K562 (cell line): ENCODE measurements at places on chromosomes 6 and 20. TPM values are rescaled to one million over a fixed set of nuclear protein-coding genes. Genes with fewer than 3 reads are reported as not detected.
A peak's percentile ranks its signal among the peaks of the same experiment; 100 is the strongest.

DNA sequence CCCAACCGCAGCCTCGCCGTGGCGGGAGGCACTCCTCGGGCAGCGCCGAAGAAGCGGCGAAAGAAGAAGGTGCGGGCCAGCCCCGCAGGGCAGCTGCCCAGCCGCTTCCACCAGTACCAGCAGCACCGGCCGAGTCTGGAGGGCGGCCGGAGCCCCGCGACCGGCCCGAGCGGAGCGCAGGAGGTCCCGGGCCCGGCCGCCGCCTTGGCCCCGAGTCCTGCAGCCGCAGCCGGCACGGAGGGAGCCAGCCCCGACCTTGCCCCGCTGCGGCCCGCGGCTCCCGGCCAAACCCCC lies 525 bp downstream of the PNRC1 start:
- H3K4me3 ChIP-seq, result peak overlapping the region; percentile 86
- H3K4me1 ChIP-seq, result peaks cover 16% of the 10 kb centered on the region
- peaks cover 15% of the 10 kb centered on the region; the same call in 2 of the 3 replicates for H3K36me3 ChIP-seq
- no peaks in the 10 kb centered on the region for H3K27me3 ChIP-seq
- DNase-seq, result no peak
- H3K27ac ChIP-seq, result peak overlapping the region; percentile 88; the same call in 2 of the 3 replicates

DNA sequence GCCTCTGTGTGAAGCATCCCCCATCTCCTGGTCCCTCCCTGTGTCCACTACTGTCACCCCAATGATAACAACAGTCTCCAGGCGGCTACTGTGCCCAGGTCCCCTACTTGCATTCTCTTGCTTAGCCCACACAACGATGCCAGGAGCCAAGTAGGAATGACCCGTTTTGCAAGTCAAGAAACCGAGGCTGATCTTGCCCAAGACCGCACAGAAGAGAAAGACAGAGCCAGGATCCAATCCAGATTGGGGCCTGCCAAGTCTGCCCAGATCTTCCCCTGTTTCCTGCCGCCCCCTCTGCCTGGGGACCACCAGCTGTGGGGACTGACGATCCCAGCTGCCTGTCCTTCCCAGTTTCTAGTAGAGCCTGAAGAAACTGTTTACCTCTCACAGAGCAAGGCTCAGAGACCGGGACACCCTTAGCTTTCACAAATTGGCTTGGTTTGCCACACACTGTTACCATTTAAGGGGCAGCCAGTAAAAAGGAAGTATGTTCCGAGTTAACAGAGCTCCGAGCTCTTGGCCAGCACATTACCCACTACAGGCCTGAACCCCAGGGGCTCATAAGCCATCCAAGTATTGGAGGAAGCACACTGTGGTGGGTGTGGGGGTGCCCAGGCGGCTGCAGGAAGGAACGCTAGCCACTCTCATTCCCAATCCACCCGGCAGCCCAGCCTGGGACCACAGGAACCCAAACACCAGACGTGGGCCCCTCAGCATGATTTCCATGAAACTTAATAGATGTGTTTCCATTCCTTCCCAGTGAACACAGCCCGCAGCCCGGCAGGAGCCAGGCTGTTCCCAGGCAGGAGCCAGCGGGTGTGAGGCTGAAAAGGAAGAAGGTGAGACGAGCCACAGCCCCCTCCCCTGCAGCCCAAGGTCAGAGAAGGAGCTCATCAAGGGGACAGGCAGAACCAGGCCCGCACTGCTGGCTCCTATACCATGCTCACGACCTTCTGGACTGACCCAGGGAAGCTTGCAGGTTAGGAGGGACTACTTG lies 7.9 kb downstream of the KIAA1755 start:
- H3K27ac ChIP-seq, result no peak overlapping the region
- H3K36me3 ChIP-seq, result no peaks in the 10 kb centered on the region
- H3K4me1 ChIP-seq, result no peaks in the 10 kb centered on the region
- peaks cover 45% of the 10 kb centered on the region for H3K27me3 ChIP-seq

GRCh38 chr6:145233955-145234354 lies 501.4 kb downstream of the EPM2A start:
- DNase-seq, result no peak
- H3K27ac ChIP-seq, result no peak overlapping the region
- no peaks in the 10 kb centered on the region for H3K27me3 ChIP-seq
- no peak overlapping the region for H3K4me3 ChIP-seq
- no peaks in the 10 kb centered on the region for H3K4me1 ChIP-seq

DNA sequence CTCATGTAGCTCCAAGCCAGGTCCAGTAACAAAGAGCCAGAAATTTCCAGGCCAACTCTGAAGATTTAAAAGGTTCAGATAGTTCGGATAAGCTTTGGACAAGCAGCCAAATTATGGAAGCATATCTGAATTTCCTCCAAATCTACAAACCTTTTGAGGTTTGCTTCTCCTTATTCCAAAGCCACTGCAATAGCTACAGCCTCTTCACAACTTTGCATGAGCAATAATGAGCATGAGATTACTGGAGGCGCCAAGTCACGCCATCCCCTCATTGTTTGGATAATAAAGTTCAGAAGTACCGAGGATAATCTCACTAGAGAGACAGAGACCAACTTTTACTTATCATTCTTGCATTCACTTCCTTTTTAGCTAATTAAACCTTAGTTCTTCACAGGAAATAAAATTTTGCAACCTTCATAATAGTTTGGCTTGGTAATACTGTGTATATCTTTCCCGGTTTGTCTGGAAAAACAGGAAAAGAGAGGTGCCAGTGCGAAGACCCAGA lies 329.6 kb upstream of the RSPO3 start:
- H3K4me3 ChIP-seq, result no peak overlapping the region
- H3K27me3 ChIP-seq, result no peaks in the 10 kb centered on the region
- DNase-seq, result no peak
- H3K4me1 ChIP-seq, result no peaks in the 10 kb centered on the region

The AVP gene
- not detected in 2 replicates for total RNA-seq

The EFCAB8 gene
- not detected in 2 replicates for total RNA-seq

GRCh38 chr6:154606457-154606856 lies 96.0 kb upstream of the CNKSR3 start:
- no peak for DNase-seq
- H3K4me1 ChIP-seq, result peaks cover 12% of the 10 kb centered on the region; the same call in 2 of the 3 replicates
- no peak overlapping the region for H3K27ac ChIP-seq
- no peaks in the 10 kb centered on the region; the same call in 1 of the 2 replicates for H3K27me3 ChIP-seq
- H3K36me3 ChIP-seq, result no peaks in the 10 kb centered on the region
- no peak overlapping the region for H3K4me3 ChIP-seq

The SRSF6 gene
- 140 and 141 TPM in 2 replicates for total RNA-seq

The MYCT1 gene
- not detected in 2 replicates for total RNA-seq

DNA sequence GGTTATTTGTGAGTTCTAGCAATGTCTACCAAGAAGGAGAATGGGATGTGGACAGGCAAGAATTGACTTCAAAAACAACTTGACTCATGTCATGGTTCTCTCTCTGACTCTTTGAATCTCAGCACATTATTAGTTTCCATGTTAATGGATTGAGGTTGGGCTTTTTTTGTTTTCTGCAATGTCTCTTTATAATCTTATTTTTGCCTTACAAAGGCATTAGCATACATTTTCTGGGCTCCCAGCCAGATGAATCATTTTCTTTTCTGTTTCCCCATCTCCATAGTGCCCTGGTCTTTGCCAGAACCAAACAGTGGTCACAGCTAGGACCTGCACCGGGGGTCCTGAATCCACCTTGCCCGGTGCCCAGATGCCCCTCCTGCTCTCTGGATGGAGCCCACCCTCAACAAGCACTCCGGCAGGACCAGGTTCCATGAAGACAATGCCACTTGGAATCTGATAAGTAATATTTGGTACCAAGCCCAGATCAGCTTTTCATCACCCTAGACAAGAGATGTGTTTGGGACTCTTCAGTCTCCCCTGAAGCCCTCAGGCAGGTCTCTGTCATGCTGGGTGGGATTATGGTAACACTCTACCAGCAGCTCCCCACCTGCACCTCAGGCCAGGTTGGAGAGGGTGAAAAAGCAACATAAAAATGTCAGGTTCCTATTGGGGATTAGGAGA lies 266.7 kb upstream of the SULF2 start:
- no peaks in the 10 kb centered on the region for H3K4me1 ChIP-seq
- H3K27ac ChIP-seq, result no peak overlapping the region
- no peak for DNase-seq
- no peaks in the 10 kb centered on the region for H3K36me3 ChIP-seq
